ENCODE measurements at places on chromosomes 2 and 18.

DNA sequence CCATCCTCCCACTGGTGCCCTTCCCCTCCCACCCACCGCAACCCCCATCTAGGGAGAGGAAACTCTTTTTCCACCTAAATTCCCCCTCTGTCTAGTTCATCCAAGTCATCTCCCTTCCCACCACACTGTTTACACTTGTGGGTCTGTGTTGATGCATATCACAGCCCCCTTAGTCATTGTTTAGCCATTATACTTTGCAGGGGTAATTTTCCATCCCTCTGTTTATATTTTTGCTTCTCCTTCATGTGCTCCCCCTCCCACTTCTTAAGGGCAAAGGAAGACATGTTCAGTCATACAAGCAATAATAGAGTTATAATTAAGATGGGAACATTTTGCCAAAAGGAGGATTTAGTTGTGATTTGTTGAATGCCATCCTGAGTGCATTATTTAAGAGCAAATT lies 187.8 kb upstream of the TNP1 start:
- DNase-seq, result no peak

- DNase-seq, result no peak
Measured at GRCh38 chr2:229037621-229038020, 233.5 kb downstream of the PID1 start.

DNA sequence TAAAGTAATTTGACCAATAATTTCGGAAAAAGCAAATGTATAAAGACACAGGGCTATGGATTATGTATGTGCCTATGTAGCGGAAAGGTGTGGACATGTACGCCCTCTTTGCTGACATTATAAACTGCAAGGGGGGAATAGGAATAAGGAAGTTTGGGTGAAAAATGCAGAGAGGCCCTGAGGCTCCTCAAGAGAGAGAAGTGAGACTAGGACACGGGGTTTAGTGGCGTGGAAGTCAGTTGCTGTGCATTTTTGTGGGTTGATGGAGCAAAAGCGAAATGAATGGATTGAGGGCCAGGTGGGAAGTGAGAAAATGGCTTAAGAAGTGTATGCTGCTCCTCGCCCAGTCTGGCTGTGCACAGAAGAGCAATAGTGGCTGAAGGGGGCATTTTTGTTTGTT lies 96.2 kb upstream of the B3GNT7 start:
- DNase-seq, result no peak

DNA sequence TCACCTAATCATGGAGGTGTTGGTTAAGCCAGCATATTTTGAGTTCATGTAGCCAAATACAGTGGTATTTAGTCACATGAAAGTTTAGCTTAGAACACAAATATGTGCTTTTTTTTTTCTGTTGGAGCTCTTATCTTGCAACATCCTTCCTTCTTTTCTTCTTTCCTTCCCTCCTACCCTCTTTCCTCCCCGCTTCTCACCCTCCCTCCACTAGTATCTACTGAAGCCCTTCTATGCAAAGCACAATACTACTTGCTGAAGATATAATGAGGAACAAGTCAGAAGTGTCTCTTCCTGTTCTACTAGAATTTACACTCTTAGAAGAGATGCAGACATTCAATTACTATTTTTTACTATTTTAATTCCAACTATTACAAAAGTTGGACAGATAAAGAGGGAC lies 105.0 kb upstream of the ITGA4 start:
- DNase-seq, result no peak

GRCh38 chr18:45312555-45313126 lies 302.6 kb upstream of the SLC14A2 start:
- DNase-seq, result no peak

- no peak for DNase-seq
Measured at GRCh38 chr18:51857989-51858388, 482.0 kb upstream of the DCC start.

- DNase-seq, result no peak
Measured at GRCh38 chr18:9860682-9861081, 25.1 kb upstream of the TXNDC2 start.

GRCh38 chr2:61924895-61925663 lies 19.6 kb downstream of the COMMD1 start:
- DNase-seq, result no peak

- peak; percentile 23 for DNase-seq
Measured at GRCh38 chr18:51235009-51235789, 37.7 kb upstream of the MEX3C start.

DNA sequence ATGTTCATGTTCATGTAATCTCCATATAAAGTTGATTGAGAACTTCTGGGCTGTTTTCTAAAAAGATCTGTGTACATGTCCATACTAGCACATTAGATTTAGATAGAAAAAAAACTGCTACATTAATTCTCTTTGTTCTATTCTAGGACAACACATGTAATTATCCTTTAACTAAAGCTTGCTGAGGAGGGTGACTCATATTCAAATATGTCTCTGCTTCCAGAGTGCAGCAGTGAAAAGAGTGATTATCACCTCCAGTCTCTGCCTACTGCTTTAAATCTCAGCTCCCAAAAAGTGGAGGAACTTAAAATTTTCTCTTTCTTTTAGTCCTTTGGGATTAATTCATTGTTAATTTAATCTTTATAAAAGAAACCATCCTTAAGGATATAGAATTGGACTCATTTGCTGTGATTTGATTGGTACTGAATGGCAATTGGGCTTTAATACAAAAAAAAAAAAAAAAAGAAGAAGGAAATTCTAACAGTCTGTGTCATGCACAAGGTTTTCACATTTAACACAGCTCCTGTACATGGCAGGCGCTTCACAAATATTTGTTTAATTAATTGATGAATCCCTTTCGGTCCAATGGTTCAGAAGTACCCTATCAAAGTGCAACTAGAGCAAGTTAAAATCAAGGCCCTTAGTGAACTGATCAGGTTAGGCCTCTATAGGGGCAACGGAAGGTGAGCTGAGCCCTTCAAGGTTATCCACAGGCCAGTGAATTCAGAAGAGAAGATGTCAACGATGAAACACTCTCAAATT lies 214.0 kb upstream of the KCNJ3 start:
- no peak for DNase-seq

DNA sequence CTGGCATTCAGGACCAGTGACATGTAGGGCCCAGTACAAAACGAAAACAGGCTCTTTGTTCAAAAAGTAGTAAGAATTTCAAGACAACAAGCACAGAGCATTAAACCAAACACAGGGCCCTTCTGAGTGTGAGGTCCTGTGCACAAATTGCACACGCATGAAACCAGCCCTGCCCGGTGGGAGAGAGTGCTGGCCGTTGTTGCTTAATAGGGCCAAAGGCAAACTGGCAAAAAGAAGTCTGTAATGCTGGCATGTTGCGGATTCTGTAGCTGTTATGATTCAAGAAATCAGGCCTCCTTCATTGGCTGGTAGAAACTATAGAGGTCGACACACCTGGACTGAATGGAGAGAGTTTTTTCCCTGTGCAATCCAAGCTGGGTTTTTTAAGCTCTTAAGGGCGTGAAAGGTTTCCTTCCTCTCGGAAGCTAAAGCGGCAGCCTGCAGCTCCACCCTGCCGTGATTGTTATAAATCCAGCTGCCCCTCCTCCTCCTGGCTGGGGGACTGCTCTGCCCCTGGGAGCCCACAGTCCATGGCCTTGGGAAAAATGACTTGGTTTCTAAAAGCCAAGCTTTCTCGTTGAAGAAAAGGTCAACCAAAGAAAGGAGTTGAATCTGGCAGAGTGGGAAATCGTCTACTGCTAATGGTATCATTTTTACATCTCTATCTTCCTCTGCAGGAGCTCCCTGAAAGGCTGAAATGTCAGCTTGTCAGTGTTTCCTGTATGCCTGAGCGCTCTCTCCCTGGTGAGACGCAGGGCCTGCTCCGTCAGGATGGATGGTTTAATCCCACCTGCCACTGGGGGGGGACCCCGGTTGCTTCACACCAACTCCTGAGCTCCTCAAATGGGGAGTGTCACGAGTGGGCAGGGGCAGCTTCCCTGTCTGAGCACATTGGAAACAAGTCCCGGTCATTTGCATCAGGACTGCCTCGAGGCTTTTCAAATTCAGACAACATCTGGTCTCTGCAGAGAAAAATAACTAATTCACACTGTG lies 143.6 kb downstream of the ALPK2 start:
- DNase-seq, result no peak

GRCh38 chr2:223319601-223320000 lies 267.6 kb downstream of the KCNE4 start:
- no peak for DNase-seq

- DNase-seq, result no peak
Measured at GRCh38 chr2:200479692-200480265, 30.1 kb downstream of the KCTD18 start.

- peak; percentile 55 for DNase-seq
Measured at GRCh38 chr2:68726608-68727367, 7.8 kb upstream of the ARHGAP25 start.

DNA sequence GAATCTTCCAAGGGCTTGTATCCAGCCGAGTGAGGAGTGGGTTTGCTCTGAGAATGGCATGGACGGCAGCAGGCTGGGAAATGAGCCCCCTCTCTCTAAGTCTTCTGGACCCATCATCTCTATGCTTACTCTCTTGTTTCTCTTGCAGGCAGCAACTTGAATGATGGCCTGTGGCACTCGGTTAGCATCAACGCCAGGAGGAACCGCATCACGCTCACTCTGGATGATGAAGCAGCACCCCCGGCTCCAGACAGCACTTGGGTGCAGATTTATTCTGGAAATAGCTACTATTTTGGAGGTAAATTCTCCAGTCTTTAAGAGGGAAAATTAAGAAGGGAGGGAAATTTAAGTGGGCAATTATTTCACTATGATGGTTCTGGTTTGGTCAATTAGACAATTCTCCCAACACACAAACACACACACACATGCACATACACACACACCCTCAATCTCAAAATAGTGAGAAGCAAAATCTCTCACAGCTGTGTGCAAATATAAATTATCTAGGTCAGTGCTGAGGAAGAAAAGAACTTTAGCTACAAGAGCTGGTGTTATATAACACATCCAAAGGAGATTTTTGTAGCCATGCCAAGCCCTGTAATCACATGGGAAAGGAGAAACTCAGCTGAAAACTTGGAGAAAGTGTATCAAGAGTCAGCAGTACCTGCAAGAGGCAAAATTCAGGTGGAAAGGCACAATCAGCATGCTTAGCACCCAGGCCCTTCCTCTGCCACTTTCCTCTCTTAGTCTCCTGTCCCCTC lies 499.2 kb downstream of the CNTNAP5 start:
- no peak for DNase-seq

- no peak for DNase-seq
Measured at GRCh38 chr2:195343540-195343939, 313.5 kb upstream of the SLC39A10 start.

DNA sequence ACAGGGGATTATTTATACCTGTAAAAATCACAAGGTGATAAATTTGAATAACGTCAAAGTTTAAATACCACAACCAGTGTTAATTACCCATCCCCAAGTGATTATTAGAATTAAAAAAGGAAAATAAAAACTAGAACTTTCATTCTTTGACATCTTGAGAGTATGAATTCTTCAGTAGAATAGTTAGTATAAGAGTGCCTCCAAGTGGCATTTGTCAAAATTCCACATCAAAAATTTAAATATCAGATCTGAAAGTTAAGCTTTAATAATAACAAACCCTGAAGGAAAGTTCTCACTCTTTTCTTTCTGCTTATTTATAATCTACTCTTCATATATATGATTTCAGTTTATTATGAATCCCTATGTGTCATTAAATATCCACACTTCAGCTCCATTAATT lies 273.7 kb upstream of the KYNU start:
- DNase-seq, result no peak

DNA sequence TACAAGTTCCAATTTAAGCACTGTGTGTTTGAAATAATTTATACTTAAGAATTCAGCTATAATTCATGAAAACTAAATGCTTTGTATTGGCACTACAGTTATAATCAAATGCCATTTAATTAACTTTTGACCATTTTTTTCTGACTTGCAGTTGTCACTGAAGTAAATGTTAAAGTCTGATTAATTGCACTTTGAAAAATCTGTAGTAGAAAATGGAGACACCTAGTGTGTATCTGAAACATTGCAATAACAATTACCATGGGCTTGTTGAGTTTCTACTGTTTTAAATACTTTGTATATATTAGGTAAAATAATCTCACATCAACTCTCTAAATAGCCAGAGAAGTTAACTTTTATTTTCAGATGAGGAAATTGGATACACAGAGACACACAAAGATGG lies 458.6 kb upstream of the FSIP2 start:
- DNase-seq, result no peak

GRCh38 chr18:47986620-47987387 lies 56.3 kb upstream of the SMAD2 start:
- DNase-seq, result no peak

DNA sequence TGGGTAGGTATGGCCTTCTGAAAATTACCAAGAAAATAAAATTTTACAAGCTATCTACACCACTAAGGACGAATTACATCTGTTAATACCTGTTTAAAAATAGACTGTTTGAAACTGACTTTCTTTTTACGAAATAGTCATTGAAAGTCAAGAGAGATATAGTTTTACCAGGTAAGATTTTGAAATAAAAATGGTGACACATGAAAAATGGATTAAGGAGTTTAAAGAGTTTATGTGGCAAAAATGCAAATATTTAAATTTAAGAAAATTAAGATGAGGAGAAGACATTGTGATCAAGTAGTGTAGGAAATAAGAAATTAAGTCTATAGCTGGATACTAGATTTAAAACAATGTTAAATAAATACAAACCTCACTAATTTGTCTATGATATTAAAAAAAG lies 271.5 kb downstream of the TRIB2 start:
- DNase-seq, result no peak

- no peak for DNase-seq
Measured at GRCh38 chr2:24816884-24817283, 23.7 kb downstream of the CENPO start.

- DNase-seq, result no peak
Measured at GRCh38 chr2:239554766-239555570, 154.1 kb upstream of the HDAC4 start.

DNA sequence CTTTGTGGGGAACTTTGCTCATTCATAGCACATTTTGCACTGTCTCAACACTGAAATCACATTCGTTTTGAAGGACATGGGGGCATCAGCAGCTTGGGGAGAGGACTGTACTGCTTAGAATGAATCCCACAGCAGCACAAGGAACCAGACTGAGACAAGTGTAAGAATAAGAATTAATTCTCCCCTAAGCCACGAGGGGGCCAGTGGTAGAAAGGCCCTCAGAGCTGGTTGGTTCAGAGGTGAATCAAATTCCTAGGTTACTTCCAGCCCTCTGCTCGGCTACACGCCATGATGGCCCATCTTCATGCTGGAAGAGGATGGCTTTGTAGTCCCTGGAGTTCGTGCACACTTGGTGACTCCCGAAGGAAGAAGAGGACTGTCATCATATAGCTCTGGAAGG lies 12.0 kb upstream of the MC5R start:
- DNase-seq, result peak; percentile 42

GRCh38 chr2:55010149-55010591 lies 40.1 kb downstream of the RTN4 start:
- DNase-seq, result peak; percentile 44

- DNase-seq, result no peak
Measured at GRCh38 chr2:48148841-48149430, 242.6 kb upstream of the FBXO11 start.

- no peak for DNase-seq
Measured at GRCh38 chr18:2920027-2920426, 73.2 kb downstream of the EMILIN2 start.
